ENCODE measurements at places on chromosomes 11 and 22.

DNA sequence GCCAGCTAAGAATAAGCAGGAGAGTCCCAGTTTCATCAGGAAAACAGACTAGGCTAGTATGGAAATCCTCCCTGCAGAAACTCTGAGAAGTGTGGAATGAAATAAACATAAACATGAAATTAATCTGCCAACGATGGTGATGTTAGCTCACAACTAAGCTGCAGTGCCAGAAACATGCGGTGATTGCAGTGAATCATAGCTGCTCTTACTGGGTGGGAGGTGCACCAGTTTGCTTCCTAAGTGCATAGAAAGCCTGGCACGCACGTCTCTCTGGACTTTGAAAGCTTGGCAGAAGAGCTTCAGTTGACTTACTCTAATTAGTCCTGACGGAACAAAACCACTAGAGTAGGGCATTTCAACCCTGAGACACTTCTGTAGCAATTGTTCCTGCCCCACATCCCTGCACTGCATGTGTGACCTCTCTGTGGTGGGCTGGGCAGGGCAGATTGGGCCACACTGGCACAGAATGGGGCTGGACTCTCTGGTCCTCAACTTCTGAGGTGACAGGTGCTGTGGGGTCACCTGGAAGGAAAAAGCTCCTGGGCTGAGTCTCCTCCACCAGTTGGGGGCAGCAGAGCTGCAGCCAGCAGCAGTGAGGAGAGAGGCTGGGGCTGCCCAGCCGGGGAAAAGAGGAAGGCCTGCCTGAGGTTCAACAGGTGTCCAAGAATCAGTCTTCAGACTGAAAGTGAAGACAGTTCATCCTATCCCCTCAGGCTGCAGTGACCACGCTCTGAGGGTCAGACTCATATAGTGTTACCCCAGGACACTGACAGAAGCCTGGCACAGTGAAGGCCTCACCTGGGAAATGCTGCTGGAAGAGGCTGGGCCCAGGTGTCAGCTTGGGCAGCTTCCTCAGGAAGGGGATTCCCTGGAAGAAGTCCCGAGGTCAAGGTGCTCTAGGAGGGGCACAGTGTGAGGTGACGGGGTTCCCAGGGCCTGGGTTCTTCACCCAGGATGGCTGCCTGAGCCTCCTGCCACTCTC, 40.5 kb downstream of the GGTLC2 start:
- no peak for DNase-seq

DNA sequence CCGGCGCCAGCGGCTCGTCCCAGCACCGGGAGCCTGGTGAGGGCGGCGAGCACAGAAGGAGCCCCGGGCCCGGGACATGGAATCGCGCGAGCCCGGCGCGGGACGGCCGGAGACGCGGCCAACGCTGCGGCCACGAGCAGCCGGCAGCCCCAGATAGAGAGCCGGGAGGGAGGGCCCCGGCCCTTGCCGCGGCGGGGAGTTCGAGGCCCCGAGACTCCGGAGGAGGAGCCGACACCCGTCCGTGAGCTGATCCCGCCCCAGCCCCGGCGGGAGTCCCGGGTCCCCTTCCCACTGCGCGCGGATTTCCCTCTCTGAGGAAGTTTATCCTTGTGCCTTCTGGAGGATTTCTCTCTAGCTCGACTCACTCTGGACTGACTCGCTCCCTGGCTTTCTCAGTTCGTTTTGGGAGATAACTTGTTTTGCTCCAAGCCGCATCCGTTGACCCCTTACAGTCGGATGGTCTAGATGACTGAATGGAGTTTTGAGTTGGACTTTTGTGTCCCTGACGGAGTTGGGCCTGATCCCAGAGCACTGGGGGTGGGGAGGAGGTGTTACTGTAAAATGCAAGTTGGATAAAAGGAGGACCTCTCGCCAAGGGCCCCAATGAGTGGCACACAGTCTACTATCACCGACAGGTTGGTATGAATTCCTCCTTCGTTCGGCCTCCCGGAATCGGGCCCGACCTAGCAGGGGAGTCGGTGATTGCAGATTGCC, 585 bp downstream of the ARHGEF12 start:
- no peak for DNase-seq

DNA sequence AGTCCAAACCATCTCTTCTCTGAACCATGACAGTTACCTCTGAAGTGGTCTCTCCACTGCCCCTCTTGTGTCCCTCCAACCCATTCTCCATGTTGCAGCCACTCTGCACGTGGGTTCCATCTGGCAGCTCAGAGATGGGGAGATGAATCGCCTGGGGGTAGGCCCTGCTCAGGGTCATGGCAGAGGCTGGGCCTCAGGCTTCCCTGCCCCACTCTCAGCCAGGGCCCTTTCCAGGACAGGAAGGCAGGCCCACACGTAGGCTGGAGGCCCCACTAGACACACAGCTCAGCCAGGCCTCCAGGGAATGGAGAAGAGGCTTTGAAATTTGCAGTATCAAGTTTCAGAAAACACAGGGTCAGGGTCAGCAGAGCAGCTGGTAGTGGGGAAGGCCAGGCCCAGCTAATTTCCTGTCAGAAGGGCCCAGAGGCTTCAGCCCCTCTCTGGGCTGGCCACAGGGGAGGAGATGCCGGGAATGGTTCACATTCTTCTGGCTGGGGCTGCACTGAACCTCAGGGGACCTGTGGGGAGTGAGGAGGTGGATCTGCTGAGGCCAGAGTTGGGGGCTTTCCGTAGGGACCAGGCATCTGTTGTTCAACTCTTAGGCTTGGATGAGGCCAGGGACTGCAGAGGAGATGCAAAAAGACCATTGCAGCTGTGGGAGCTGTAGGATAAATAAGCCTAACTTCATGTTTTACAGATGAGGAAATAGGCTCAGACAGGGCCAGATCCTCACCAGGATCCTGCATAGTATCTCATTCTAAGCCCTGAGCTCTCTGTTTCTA, 101.6 kb downstream of the SWAP70 start:
- no peak for DNase-seq

DNA sequence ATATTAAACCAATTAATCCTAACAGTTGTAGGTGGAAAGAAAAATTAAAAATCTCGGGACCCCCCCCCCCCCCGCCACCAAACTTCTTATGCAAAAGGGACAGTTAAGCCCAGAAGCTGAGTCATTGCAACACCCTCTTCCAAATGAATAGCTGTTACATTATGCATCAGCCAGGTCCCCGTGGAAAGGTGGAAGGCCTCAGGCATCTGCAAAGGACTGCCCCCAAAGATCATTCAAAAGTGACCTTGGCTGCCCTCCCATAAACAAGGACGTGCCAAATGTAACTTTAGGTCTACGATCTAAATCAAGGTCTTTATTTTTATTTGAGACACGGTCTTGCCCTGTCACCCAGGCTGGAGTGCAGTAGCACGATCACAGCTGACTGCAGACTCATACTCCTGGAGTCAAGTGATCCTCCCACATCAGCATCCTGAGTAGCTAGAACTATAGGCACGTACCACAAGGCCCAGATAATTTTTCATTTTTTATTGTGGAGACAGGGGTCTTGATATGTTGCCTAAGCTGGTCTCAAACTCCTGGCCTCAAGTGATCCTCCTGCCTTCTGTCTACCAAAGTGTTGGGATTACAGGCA, 22.8 kb downstream of the SYN3 start:
- no peak for DNase-seq

GRCh38 chr11:553988-554340, 6.6 kb downstream of the LMNTD2 start:
- no peak for DNase-seq

- peak; percentile 42 for DNase-seq
Observed at GRCh38 chr22:25564320-25564978, at the start of gene GRK3. GRK3 (plus strand) TSS chr22:25564675; CDS start chr22:25565041, 366 bp downstream.

DNA sequence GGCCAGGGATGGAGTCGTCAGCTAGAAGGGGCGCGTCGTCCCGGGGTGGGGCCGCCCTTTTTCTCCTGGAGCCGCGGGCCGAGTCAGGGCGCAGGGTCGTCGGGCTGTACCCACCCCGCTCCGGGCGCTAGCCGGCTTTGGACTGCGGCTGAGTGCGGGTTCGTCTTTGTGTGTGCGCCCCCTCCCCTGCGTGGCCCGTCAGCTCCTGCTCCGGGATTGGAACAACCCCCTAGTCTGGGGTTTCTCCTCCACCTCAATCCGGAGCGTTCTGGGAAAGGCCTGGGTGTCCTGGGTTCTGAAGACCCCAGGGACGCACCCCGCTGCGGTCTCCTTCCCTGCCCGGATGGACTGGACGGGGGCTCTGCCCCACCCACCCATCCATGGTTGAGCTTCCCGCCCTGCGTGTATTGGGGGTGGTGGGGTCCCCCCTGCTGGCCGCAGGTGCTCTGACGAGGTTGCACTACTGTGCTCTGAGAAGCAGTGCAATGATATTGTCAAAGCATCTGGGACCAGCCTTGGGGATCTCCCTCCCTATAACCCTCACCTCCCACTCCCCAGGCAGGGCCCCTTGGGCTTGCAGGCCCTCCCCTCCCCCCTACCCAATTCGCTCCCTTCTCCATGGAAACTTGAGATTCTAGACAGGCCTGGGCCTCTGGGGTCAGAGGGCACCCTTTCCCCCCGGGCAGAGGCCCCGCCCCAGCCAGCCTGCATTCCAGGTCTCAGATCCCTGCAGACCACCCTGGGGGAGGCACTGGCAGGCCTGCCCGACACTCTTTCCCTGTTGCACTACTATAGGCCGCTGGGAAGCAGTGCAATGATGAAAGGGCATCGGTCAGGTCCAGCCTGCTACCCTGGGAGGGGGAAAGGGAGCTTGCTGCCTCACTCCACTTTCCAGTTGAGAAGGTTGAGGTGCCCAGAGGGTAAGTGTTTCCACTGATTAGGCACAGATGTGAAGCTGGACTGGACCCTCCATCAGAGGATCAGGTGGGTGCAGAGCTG, 10.7 kb downstream of the SDF2L1 start:
- no peak for DNase-seq

GRCh38 chr22:32222991-32223390, 18.1 kb upstream of the RFPL2 start:
- DNase-seq: no peak

GRCh38 chr11:75576017-75576416, 14.0 kb downstream of the SERPINH1 start:
- DNase-seq: no peak

- DNase-seq: no peak
Observed at GRCh38 chr11:57150454-57150917, 31.3 kb upstream of the LRRC55 start.

- no peak for DNase-seq
Observed at GRCh38 chr22:48588878-48589450, 1238.7 kb downstream of the BRD1 start.

DNA sequence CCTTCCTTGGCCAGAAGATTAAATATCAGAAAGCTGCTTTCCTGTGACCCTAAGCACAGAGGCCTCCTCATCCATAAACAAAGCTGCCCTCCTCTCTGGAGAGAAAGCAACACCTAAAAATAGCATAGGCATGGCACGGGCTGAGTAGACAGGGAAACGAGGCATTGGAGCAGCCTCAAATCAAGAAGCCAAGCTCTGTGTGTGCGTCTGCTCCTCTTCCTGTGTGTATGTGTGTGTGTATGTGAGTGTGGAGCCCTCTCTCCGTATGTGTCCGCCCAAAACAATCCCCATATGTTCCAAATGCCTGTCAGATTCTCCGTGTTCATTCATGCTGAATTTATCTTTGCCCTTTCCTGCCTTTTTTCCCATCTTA, 24.0 kb downstream of the KCNJ5 start:
- DNase-seq: no peak
